ENCODE measurements at places on chromosomes 13 and 19.

GRCh38 chr19:7191946-7192691, 102.1 kb downstream of the INSR start:
- DNase-seq: no peak

GRCh38 chr13:43675577-43675976, 111.2 kb downstream of the ENOX1 start:
- no peak for DNase-seq

- no peak for DNase-seq
Observed at GRCh38 chr19:30541575-30541974, 169.4 kb downstream of the ZNF536 start.

- no peak for DNase-seq
Observed at GRCh38 chr19:39828015-39828653, 5.8 kb downstream of the DYRK1B start.

GRCh38 chr13:47033216-47033615, 136.4 kb upstream of the HTR2A start:
- DNase-seq: peak; percentile 31

DNA sequence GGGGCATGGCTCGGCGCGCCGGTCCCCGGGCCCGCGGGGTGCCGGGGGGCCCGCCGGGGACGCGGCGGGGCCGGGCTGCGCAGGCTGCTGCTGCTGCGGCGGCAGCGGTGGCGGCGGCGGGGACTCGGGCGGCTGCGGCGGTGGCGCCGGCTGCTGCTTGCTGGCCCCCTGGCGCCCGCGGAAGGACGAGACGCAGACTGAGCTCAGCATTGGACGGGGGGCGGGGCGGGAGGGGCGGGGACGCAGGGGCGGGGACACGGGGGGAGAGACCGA, 368 bp downstream of the KCNC3 start:
- no peak for DNase-seq

- DNase-seq: no peak
Observed at GRCh38 chr19:46528601-46529590, 33.2 kb upstream of the PNMA8B start.

DNA sequence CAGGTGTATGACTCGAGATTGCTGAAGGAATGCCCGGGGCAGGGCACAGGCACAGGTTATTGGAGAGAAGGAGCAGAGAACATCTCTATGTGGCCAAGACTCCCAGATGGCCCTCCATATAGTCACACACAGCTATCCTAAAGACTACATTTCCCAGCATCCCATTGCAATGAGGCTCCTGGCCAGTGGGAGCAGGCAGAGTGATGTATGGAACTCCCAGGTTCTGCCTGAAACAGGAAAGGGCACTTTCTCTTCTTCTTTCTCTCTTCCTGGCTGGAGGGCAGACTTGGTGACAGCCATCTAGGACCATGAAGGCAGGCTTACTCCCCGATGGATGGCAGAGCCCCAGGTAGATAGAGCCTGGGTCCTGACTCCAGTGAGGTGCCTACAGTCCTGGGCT, 13.5 kb downstream of the PPP1R13L start:
- no peak for DNase-seq

GRCh38 chr13:45328661-45329111, 12.3 kb downstream of the TPT1 start:
- DNase-seq: peak; percentile 90

DNA sequence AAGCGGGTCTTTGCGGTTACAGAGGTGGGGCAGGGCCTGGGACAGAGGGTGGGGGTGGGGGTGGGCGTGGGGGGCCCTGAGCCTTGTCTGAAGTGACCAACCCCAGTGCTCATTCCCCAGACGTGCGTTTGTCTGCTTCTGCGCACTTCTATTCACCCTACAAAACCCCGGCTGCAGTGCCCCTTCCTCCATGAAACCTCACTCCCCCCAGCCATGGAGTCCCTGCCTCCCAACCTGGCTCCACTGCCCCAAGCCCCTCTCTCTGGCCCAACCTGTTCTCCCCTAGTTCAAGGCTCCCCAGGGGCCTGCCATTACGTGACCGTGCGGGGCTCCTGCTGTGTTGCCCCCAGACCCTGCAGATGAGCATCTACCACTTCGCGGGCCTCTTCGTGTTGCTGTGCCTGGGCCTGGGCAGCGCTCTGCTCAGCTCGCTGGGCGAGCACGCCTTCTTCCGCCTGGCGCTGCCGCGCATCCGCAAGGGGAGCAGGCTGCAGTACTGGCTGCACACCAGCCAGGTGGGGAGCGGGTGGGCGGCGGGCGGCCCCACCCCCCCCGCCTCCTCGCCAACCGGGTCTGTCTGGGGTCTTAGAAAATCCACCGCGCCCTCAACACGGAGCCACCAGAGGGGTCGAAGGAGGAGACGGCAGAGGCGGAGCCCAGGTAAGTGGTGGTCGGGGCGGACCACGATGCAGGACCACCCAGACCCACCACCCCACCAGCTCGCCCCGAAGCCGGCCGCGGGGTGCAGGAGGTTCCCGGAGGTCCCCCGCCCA, 8.2 kb downstream of the GRIN3B start:
- no peak for DNase-seq

DNA sequence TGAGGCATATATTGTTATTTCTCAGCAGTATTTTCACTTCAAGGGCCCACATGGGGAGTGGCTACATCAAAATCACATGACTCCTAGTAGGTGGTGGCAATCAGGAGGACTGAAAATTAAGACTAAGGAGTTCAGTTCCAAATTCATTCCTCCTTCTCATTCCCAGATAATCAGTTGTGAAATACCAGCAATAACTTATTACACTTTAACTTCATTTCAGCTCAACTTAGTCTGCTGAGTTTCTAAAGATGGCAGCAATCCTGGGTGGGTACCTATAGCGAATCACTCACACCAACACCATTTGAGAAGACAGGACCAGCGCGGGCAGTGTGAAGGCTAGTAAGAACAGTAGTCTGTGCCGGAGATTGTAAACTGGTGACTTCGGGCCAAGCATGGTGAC, 63.9 kb upstream of the SLC10A2 start:
- DNase-seq: no peak

All from umbilical cord (tissue), 2 donors.